ENCODE measurements at places on chromosomes 7 and 10. TPM values are rescaled to one million over a fixed set of nuclear protein-coding genes. Genes with fewer than 3 reads are reported as not detected.

Gene TUBAL3
- 0.22 TPM for total RNA-seq

Gene SPDYE18
- total RNA-seq, result not detected

Gene CPA1
- total RNA-seq, result not detected

Gene GPER1
- total RNA-seq, result 0.28 TPM

Gene LIPF
- total RNA-seq, result not detected

Gene TRPV6
- total RNA-seq, result 0.30 TPM

Gene TMEM236
- total RNA-seq, result 0.37 TPM

Gene PAX4
- not detected for total RNA-seq

Gene APBB1IP
- total RNA-seq, result not detected

Gene STOX1
- total RNA-seq, result not detected

Gene AKR1D1
- total RNA-seq, result not detected

Gene KAZALD1
- 6.7 TPM for total RNA-seq

Gene SOSTDC1
- total RNA-seq, result not detected

Gene CALML5
- not detected for total RNA-seq

Gene OLAH
- total RNA-seq, result 1.4 TPM

Gene CAMK1D
- total RNA-seq, result 3.3 TPM

Gene LMOD2
- not detected for total RNA-seq

Gene ENKUR
- 0.33 TPM for total RNA-seq

Gene PLPP4
- 0.86 TPM for total RNA-seq

Gene ELOVL3
- not detected for total RNA-seq

Gene JAKMIP3
- total RNA-seq, result not detected

Gene VSTM2A
- not detected for total RNA-seq

All from MCF 10A (cell line).